Fibroblast of skin of right biceps (primary cell): ENCODE measurements at places on chromosomes 7 and 10.

GRCh38 chr7:158957510-158957906 lies 101.2 kb downstream of the DYNC2I1 start:
- no peak for DNase-seq

- DNase-seq = no peak
Observed at GRCh38 chr10:17816199-17816598, 7.1 kb downstream of the MRC1 start.

- no peak for DNase-seq
Observed at GRCh38 chr7:113279256-113279655, 160.9 kb upstream of the SMIM30 start.

GRCh38 chr7:50653126-50653864 lies 88.1 kb upstream of the DDC start:
- peak; percentile 14 for DNase-seq

DNA sequence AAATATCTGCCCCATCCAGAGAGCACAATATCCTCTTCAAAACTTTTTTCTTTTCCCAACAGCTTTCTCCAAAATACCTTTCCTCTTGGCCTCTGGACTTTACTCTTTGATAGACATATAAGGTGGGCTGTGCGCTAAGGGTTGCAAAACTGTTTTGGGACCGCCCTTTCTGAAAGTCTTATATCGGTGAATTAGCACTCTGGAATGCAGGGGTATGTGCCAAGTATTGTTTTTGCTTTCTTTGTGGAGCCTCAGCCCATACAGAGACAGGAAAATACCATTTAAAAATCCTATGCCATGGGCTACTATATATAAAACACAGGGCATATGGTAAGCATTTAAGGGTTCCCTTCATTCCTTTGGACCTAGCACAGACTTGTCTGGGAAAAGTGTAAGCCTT lies 37.7 kb downstream of the PPP1R17 start:
- DNase-seq = no peak

- no peak for DNase-seq
Observed at GRCh38 chr10:1454951-1455350, 282.4 kb downstream of the ADARB2 start.

DNA sequence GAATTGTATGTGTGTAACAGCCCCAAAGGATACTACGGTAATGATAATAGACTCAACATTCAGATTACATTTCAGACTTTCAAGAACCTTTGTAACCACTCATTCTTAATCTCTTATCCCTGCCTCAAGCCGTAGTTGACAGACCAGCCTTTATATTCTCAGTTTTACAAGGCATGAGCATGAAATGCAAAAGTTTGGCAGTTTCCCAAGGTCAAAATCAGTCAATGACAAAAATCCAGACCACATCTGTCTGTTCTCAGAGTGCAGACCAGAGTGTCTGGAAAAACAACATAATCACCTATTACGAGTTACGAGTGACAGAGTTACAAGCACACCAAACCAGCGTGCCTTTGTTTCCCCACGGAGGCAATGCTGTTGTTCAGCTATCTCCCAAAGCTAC lies 178.6 kb upstream of the LRGUK start:
- DNase-seq = no peak

- peak; percentile 92 for DNase-seq
Observed at GRCh38 chr7:121504482-121504881, 108.4 kb upstream of the FAM3C start.

DNA sequence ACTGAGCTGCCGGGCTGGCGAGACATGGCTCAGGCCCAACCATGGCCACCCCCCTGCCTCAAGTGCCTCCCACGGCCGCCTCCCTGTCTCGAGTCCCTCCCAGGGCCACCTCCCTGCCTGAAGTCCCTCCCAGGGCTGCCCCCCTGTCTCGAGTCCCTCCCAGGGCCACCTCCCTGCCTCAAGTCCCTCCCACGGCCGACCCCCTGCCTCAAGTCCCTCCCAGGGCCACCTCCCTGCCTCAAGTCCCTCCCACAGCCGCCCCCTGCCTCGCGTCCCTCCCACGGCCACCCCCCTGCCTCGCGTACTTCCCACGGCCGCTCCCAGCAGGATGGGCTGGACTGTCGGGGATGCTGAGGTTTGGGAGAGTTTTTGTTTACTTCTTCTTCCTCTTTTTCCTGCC lies 462.5 kb downstream of the PTPRN2 start:
- DNase-seq = no peak

DNA sequence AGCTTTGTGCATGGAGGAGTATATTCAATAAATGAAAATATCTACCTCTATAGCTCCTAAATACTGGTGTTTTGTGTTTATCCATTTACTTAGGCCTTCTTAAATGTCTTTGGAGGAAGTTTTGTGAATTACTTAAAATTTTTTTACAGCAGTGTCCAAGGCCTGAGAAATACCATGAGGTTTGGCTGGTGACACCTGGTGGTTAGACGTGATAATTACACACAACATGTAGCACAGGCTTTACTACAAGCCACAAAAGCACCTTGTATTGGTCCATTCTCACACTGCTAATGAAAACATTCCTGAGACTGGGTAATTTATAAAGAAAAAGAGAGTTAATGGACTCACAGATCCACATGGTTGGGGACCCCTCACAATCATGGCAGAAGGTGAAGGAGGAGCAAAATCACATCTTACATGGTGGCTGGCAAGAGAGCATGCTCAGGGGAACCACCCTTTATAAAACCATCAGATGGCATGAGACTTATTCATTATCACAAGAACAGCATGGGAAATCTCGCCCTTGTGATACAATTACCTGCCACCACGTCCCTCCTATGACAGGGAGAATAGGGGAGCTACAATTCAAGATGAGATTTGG lies 20.6 kb downstream of the HYAL4 start:
- DNase-seq = peak; percentile 48

- peak; percentile 40 for DNase-seq
Observed at GRCh38 chr7:94440451-94441039, 45.9 kb downstream of the COL1A2 start.

DNA sequence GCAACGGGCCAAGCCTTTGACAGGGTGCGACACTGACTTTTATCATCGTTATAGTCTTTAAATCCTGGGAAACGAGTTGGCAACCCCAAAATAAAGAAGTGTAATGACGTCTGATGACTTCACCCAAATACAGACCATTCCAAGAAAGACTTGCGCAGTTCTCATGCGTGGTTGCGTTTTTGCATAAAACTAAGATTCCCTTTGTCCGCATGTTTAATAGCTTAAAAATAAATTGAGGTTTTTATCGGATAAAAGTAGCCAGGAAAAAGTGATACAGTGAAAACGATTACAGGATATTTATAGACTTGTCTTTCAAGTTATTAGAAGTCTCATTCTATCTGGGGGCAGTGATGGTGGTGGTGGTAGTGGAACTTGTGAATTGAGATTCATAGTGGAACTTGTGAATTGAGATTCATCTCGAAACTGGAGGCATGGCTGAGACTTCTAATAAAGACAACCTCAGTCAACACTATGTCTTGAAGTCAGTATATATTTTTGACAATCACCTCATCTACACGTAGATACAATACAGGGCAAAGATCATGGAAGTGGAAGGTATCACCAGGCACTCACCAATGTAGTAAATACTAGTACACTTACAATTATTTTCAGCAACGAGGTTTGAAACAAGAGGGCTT lies 1.2 kb upstream of the NAMPT start:
- DNase-seq = peak; percentile 31

- DNase-seq = no peak
Observed at GRCh38 chr7:112624416-112624815, 143.6 kb downstream of the LSMEM1 start.

DNA sequence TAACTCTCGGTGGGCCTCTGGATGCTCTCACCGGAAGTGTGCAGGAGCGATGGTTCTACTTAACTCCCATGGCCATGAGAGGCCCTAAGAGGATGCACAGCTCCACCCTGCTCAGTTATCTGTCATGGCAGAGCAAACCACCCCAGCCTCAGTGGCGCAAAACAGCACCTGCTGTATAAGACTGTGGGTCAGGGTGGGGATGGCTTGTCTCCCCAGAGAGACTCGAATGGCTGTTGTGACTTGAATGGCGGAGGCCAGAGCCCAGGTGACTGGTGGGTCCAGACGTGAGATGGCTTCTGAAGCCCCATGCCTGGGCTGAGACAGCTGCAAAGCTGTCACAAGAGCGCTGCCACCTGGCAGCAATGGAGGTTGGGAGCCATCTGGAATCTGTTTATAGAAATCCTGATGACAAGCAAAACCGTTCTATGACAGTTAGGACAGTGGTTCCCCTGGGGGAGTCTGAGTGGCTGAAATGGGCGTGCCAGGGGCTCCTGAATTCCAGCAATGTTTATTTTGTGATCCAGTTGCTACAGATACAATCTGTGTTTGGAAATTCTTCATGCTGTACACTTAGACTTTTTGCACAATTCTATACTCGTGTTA lies 490.5 kb downstream of the TCERG1L start:
- no peak for DNase-seq

GRCh38 chr10:118423800-118424442 lies 81.8 kb upstream of the FAM204A start:
- DNase-seq = peak; percentile 84

- no peak for DNase-seq
Observed at GRCh38 chr10:90591629-90592028, 266.2 kb downstream of the HTR7 start.

DNA sequence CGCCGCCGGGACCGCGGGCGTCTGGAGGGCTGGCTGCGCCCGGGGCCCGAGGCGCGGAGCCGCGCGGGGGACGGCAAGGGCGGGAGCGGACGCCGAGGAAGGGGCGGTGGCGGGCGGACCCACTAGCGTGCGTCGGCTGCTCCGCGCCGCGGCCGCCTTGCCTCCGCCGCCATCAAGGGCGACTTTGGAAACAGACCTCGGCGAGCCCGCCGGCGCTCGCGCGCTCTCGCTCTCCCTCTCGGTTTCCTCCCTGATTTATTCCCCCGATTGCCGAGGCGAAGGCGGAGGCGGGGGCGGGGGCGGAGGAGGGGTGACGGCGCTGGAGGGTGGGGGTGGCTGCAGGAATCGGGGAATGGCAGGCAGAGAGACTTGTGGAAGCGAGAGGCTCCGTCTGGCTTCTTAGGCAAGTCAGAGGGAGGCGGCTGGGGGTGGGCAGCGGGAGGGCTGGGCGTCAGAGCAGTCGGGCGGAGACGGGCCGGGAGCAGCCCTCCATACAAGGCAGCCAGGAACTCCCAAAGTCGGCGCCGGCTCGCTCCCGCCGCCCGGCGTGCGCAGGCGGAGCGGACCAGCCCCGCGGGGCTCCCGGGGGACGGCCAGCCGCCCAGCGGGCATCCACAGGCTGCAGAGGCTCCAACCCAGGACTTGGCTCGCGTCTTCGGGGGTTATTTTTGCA lies at the start of gene CACNA2D1:
TSS of gene CACNA2D1 (minus strand) at position 231 of the 673 bp plus-strand sequence.
- peak; percentile 92 for DNase-seq

DNA sequence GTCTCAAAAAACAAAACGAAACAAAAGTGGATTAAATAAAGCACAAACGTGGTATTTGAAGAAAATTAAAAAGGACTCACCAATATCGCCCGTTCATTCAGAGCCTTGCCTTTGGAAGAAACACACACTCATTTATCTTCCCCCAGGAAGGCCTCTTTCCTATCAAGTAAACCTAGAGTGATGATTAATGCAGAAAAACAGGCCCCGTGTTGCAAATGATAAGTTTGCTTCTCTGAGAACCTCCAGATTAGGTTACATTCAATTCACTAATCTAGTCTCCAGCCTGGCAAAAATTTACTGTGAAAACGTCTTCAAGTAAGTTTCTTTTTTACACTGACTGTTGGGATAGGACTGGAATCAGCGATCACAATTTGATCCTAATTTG lies 78.0 kb upstream of the C1GALT1 start:
- DNase-seq = no peak

DNA sequence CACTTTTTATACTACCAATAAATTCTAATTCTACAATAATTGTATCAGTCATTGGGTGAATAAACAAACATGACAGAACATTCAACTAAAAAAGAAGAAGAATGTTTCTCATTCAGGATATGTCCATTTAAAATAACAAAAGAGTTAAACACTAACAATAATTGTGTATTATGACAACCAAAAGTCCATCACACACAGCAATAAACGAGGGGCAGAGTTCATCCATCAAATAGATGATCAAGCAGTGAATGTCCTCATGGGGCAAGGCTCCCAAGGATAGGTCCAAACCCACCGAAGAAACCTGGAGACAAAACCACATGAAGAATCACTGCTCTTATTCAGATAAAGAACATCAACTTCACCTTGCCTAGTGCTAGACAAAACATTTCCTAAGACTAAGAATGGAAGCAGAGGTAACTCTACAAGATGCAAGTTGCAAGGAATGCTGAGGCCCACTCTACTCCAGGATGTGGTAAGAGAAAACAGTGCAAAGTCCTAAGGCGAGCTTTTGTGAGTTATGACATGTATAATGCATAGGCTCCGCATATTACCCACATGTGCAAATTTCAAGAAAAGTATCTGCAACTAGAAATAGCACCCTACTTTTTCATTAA lies 115.1 kb downstream of the PARD3 start:
- no peak for DNase-seq

DNA sequence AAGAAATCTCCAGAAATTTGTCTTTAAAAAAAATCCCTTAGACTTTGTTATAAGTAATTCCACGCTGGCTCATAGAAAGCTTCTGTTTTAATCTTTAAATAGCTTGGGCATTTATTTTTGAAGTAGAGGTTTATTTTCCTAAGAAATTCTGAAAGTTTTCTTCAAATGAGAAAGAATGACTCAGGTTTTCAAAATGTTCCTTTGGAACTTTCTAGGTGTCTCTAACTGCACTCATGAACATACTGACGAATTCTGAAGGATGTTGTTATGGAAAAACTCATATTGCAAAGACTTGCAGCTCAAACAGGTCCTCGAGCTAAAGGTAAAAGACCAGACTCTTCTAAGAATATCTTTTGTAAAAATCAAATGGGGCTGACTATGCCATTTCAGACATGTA lies 10.7 kb downstream of the DGKI start:
- DNase-seq = peak; percentile 25

DNA sequence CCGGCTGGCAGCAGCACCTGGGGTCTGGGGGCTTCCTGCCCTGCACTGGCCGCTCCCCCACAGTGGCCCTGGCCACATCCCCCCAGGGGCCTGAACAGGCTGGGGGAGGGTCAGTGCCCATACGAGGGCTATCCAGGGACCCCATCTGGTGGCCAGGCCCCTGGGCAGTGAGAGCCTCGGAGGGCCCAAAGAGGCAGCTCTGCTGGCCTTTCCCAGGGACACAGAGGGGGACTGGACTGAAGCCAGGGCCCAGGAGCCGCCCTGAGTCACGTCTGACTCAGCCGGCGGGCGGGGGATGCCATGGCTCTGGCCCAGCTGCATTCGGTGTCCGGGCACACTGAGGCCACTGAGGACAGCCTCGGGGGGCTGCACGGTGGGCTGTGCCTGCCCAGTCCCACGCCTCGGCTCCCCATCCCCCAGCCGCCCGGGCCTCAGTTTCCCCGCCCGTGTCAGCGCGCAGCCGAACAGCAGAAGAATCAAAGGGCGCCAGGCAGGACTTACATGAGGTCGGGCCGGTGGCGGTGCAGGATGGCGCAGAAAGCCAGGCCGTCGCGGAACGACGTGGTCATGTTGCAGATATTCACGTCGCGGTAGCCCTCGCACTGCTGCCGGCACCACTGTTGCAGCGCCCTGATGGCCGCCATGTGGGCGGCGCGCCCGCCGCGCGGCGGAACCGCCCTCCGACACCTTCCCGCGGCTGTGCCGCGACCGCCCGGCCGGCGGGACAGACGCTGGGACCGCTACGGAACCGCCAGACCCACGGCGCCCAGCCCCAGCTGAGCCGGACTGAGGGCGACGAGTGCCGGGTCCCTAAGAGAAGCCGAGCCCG lies at the start of gene MICALL2:
TSS of gene MICALL2 (minus strand) at position 788 of the 829 bp plus-strand sequence. CDS start at position 644, 144 bp downstream.
- peak; percentile 91 for DNase-seq
